AML-193 (cell line): ENCODE measurements at places on chromosomes 2 and 18.

GRCh38 chr2:98907385-98907784, 28.6 kb downstream of the CRACDL start:
- no peak for DNase-seq

- DNase-seq, result no peak
Observed at GRCh38 chr18:58466636-58467205, 162.2 kb downstream of the ALPK2 start.

- DNase-seq, result no peak
Observed at GRCh38 chr2:70300771-70301343, 1.0 kb downstream of the FAM136A start.

- peak; percentile 79 for DNase-seq
Observed at GRCh38 chr18:50356036-50356945, 18.6 kb upstream of the SKA1 start.

- no peak for DNase-seq
Observed at GRCh38 chr2:230956827-230957755, 32.0 kb upstream of the GPR55 start.

DNA sequence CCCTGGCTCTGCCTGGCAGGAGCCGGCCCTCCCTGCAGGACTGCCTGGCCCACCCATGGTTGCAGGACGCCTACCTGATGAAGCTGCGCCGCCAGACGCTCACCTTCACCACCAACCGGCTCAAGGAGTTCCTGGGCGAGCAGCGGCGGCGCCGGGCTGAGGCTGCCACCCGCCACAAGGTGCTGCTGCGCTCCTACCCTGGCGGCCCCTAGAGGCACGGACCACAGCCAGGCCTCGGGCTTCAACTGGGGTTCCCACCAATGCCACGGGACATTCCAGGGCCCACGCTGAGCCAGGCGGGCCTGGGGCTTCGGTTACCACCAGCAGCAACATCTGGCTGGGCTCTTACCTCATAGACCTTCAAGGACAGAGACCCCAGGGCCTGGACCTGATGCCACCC, 6.1 kb upstream of the GMPPA start:
- no peak for DNase-seq

DNA sequence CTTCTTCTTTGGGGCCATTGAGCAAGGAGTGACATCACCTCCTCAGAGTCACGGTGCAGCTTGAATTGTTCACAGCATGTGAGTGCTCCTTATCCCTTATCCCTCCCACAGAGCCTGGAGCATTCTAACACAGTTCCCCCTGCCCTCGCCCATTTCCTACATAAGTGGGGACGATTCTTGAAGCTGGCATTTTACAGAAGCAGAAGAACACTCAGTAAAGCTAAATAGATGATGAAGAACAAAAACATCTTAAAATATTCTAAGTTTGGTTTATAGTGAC, 135.8 kb upstream of the APCDD1 start:
- no peak for DNase-seq

GRCh38 chr2:130966775-130967490, 126.3 kb downstream of the FAM168B start:
- no peak for DNase-seq

DNA sequence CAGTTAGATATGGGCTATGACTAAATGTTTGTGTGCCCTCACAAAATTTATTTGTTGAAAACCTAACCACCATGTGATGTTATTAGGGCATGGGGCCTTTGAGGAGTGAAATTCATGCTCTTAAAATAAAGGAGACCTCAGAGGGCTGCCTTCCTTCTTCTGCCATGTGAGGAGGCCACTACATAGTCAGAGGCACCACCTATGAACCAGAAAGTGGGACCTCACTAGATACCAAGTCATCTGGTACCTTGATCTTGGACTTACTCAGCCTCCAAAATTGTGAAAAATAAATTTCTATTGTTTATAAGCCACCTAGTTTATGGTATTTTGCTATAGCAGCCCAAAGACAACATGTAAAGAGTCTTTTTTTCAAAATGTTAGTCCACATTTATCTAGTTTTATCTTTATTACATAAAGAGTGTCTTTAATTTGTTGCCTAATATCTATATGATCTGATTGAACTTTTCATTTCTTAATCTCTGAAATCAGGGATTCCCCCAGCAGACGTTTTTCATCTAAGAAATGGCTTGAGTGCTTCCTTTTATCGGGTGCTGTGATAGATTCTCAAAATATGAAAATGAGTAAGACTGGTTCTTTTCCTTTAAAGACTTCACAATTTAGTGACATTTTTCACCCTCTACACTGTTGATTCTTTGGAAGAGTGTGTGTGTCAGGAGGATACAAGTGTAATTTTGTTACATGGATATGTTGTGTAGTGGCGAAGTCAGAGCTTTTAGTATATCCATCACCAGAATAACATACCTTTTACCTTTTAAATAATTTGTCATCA, 34.2 kb downstream of the PMS1 start:
- DNase-seq, result no peak

GRCh38 chr2:71554706-71555056, 101.3 kb downstream of the DYSF start:
- no peak for DNase-seq

- DNase-seq, result no peak
Observed at GRCh38 chr2:84487298-84487996, 28.4 kb upstream of the SUCLG1 start.

DNA sequence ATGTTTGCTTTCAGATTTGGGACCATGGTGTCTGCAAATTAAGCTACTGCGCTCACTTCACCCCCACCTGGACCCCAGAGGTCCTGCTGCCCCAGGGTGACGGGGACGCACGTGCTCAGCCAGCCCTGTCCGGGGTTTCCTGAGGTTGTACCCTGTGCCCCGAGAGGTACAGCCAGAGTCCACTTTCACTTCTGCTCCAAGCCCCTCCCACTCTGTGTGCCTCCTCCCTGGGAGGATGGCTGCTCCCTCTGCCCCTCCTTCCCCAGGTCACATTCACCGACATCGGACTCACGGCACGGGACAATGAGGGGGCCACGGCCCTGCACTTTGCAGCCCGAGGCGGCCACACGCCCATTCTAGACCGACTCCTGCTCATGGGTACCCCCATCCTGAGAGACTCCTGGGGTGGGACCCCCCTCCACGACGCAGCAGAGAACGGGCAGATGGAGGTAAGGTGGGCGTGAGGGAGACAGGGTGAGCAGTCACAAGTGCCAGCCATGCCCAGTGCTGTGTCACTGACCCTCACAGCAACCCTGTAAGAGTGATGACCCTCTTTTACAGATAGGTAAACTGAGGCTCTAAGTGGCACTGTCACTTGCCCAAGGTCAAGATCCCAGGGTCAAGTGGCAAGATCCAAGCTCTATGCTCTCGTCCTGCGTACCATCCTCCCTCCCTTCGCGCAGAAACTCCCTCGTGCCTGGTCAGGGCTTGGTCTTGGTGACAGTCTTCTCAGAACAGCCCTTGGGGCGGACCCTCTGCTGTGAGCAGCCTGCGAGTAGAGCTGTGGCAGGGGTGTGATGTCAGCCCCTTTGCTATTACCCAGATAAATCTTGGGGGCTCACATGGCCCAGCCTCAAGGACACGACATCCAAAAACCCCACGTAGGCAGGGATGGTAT, 7.6 kb downstream of the ESPNL start:
- DNase-seq, result no peak
